Stimulated activated CD4-positive, alpha-beta T cell treated with anti-CD3 and anti-CD28 coated beads, Interleukin-12 subunit alpha, Interleukin-12 subunit beta, amount 100 ng/mL, for 24 hours (primary cell): ENCODE measurements at places on chromosomes 4 and X.

DNA sequence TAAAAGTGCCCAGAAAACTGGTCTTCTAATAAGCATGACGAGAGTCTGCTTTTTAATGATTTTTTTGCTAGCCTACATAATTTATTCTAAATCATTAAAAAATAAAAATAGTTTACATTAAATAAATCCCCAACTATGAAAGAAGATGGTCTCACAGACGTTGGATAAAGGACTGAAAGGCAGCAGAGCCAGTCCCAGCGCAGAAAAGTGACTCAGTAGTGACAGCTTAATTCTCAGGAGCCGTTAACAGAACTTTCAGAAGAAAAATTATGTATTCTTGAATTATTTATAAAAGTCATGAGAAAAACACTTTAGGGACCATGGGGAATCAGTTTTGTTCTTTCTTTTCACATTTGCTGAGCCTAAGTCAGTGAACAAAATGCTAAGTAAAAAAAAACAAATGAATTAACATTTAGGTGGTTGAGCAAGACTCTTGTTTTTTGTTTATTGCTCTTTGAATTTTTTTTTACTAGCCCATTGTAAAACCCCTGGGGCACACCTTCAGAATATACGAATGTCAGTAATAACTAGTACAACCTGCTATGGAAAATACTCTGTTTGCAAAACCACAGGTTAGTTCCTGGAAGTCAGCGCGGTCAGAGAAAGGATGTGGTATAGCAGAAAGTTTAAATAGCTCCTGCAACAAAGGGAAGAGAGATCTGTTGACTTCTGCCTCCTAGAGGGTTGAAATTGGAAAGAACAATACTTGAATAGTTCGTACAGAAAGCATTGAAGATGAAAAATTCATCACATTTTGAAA is 50.4 kb upstream of the CCDC160 start:
- DNase-seq = no peak

DNA sequence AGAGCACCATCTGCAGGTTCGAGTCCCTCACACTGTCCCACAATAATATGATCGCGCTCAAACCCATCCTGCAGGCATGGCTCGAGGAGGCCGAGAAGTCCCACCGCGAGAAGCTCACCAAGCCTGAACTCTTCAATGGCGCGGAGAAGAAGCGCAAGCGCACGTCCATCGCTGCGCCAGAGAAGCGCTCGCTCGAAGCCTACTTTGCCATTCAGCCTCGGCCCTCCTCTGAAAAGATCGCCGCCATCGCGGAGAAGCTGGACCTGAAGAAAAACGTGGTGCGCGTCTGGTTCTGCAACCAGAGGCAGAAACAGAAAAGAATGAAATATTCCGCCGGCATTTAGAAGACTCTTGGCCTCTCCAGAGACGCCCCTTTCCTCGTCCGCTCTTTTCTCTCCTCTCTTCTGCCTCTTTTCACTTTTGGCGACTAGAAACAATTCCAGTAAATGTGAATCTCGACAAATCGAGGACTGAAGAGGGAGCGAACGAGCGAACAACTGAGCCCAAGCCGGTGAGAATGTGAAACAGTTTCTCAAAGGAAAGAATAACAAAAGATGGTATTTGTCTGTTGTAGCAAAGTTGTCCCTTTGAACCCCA is 1.9 kb downstream of the POU4F2 start:
- DNase-seq = no peak

DNA sequence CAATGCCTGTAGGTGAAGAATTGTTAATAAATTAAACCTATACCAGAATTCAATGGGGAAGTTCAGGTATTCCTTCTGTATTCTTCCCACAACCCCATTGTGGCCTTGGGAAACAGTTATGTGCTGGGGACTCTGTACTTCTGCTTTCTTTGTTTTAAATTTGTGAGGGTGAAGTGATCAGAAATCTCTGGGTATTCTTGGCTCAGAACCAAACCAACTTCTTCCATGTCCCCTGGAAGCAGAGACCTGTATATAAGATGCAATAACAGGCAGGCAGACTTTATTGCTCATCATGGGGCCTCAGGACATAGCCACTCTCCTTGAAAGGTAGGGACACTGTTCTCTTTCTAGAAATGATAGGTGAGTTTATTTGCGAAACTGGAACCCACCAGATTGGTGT is 19.8 kb upstream of the USP27X start:
- DNase-seq = no peak

DNA sequence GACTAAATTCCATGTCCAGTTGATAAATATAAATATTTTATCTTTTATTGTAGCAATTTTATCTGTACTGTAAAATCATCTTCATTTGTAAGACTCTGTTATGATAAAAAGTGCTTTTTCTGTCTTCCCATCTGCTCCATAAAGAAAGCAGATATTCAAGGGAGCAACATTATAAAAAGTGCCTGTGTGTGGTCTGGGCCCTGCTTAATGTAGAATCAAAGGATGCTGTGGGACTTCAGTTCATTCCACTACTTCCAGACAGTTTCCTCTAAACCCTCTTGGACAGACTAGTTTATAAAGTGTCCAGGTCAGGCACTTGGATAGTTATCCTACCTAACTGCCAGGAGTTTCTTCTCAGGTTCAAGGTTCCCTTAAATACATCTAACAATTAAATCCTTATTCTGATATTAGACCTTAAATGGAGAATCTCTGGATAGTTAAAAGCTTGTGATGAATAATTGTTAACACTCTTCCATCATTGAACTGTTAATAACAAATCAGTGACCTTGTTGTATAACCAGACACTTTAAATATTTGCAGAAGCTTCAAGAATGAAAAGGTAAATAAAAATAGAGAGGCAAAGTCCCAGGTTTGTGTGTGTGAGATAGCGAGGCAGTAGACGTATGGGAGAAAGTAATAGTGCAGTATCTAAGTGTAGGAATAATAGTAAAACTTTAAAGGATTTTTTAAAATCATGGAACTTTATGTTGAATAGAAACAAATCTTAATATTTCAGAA is 237.5 kb upstream of the CTSO start:
- no peak for DNase-seq

GRCh38 chrX:123277347-123277746 is 93.3 kb downstream of the GRIA3 start:
- DNase-seq = no peak

- DNase-seq = no peak
Observed at GRCh38 chrX:129786210-129786651, 6.5 kb downstream of the SASH3 start.
